Right atrium auricular region (tissue), 2 donors: ENCODE measurements at places on chromosomes 3 and 15. TPM values are rescaled to one million over a fixed set of nuclear protein-coding genes. Genes with fewer than 3 reads are reported as not detected.

Gene IQCH
- 0.83 TPM for total RNA-seq

Gene ARHGEF26
- 6.9 TPM for total RNA-seq

Gene ANKUB1
- not detected for total RNA-seq

Gene ECT2
- total RNA-seq = 2.2 TPM

Gene GOLGA8K
- not detected for total RNA-seq

Gene RNU5B-1
- not detected for total RNA-seq

Gene PLD1
- 64.5 TPM for total RNA-seq

Gene CSPG4
- 55.6 TPM for total RNA-seq

Gene TNFAIP8L3
- 7.7 TPM for total RNA-seq

Gene NR2E3
- total RNA-seq = not detected

Gene ARNT2
- 4.8 TPM for total RNA-seq

Gene GPR156
- 0.74 TPM for total RNA-seq

Gene FBXO40
- 81.6 TPM for total RNA-seq

Gene PPP1R14D
- total RNA-seq = not detected

Gene ARGFX
- total RNA-seq = not detected

Gene MKRN3
- not detected for total RNA-seq

Gene MTHFS
- total RNA-seq = 8.0 TPM

Gene ZDHHC23
- 1.1 TPM for total RNA-seq

Gene SLC6A1
- total RNA-seq = 1.3 TPM

Gene PLA2G4E
- 0.11 TPM for total RNA-seq

Gene OCA2
- total RNA-seq = not detected

Gene IGSF11
- total RNA-seq = 6.5 TPM

Gene TGM4
- total RNA-seq = not detected

Gene CORO2B
- 6.0 TPM for total RNA-seq

Gene RPL39L
- total RNA-seq = 12.7 TPM

Gene CLDN18
- 21.0 TPM for total RNA-seq

Gene PDE12
- 9.9 TPM for total RNA-seq

Gene IL1RAP
- 6.3 TPM for total RNA-seq

Gene SCAMP5
- total RNA-seq = 4.0 TPM

Gene IQCF2
- not detected for total RNA-seq

Gene AAGAB
- total RNA-seq = 20.4 TPM

Gene TTLL13
- total RNA-seq = not detected

Gene SYNPR
- 8.3 TPM for total RNA-seq

Gene CCDC80
- total RNA-seq = 206 TPM

Gene CADM2
- total RNA-seq = 9.5 TPM

Gene ALG1L2
- not detected for total RNA-seq

Gene CHRM5
- not detected for total RNA-seq

Gene SAMD7
- total RNA-seq = not detected

Gene PPARG
- 17.9 TPM for total RNA-seq

Gene CFAP161
- total RNA-seq = 6.2 TPM

Gene CLDN16
- total RNA-seq = not detected

Gene ASB14
- total RNA-seq = not detected

Gene PYGO1
- 4.3 TPM for total RNA-seq

Gene LRRC49
- total RNA-seq = 23.4 TPM

Gene SLC7A14
- not detected for total RNA-seq

Gene OXTR
- total RNA-seq = 0.47 TPM

Gene CNTN3
- total RNA-seq = 2.5 TPM

Gene GRIP2
- 13.2 TPM for total RNA-seq
